Neuronal stem cell (in vitro differentiated cells): ENCODE measurements at places on chromosomes 1 and 21.

DNA sequence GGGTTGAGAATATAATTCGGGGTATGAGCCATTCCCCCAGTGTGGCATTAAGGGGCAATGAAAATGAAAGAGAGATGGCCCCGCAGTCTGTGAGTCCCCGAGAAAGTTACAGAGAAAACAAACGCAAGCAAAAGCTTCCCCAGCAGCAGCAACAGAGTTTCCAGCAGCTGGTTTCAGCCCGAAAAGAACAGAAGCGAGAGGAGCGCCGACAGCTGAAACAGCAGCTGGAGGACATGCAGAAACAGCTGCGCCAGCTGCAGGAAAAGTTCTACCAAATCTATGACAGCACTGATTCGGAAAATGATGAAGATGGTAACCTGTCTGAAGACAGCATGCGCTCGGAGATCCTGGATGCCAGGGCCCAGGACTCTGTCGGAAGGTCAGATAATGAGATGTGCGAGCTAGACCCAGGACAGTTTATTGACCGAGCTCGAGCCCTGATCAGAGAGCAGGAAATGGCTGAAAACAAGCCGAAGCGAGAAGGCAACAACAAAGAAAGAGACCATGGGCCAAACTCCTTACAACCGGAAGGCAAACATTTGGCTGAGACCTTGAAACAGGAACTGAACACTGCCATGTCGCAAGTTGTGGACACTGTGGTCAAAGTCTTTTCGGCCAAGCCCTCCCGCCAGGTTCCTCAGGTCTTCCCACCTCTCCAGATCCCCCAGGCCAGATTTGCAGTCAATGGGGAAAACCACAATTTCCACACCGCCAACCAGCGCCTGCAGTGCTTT is 9.4 kb downstream of the PROX1 start:
- H3K27ac ChIP-seq = no peak overlapping the region
- peaks cover 19% of the 10 kb centered on the region for H3K4me1 ChIP-seq
- H3K36me3 ChIP-seq = peaks cover 6% of the 10 kb centered on the region
- DNase-seq = no peak

DNA sequence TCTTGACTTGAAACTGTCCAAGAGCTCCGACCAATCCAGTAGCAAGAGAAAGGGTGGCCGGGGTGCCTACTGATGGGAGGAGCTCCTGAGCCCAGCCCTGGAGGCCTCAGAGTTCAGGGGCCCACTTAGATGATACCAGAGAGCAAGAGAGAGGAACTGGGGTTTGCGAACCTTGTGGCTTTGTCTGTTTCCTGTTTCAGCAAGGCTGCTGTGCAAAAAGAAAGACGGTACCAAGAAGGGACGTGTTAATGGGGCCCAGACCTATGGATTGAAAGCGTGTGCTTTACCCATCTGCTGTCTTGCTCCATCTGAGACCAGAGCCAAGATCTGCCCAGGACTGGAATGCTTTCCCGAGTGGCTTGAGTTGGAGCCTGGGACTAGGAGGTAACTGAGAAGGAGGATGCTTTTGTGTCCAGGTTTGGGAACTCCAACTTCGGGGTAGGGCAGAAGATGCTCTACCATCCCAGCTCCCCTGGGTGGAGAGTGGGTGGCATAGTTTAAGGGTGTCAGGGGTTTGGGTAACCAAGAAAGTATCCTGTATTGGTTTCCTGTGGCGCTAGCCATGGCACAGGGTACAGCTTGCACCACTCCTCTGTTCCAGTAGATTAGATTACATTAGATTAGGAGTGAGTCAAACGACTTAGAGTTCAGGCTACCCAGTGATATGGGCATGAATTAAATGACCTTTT is at the start of gene TRAF3IP3:
Gene TRAF3IP3 (plus strand): TSS at position 128 of the 689 bp plus-strand sequence. CDS start 3,987 bp downstream, outside the sequence.
- no peaks in the 10 kb centered on the region for H3K36me3 ChIP-seq
- DNase-seq = no peak
- no peak within 1 kb of the TSS for H3K27ac ChIP-seq
- peaks cover 21% of the 10 kb centered on the region for H3K27me3 ChIP-seq

- H3K36me3 ChIP-seq = no peaks in the 10 kb centered on the region
- no peak overlapping the region for H3K27ac ChIP-seq
- H3K27me3 ChIP-seq = no peaks in the 10 kb centered on the region
These were observed 16.2 kb upstream of the TSNAX start for GRCh38 chr1:231512147-231512698.

- no peak overlapping the region for H3K27ac ChIP-seq
- H3K27me3 ChIP-seq = peaks cover 2% of the 10 kb centered on the region
- H3K4me1 ChIP-seq = peaks cover 2% of the 10 kb centered on the region
- H3K4me3 ChIP-seq = no peak overlapping the region
- no peaks in the 10 kb centered on the region for H3K36me3 ChIP-seq
- peak; percentile 65 for DNase-seq
These were observed 161.4 kb downstream of the SLC35F3 start for GRCh38 chr1:234065794-234066447.

DNA sequence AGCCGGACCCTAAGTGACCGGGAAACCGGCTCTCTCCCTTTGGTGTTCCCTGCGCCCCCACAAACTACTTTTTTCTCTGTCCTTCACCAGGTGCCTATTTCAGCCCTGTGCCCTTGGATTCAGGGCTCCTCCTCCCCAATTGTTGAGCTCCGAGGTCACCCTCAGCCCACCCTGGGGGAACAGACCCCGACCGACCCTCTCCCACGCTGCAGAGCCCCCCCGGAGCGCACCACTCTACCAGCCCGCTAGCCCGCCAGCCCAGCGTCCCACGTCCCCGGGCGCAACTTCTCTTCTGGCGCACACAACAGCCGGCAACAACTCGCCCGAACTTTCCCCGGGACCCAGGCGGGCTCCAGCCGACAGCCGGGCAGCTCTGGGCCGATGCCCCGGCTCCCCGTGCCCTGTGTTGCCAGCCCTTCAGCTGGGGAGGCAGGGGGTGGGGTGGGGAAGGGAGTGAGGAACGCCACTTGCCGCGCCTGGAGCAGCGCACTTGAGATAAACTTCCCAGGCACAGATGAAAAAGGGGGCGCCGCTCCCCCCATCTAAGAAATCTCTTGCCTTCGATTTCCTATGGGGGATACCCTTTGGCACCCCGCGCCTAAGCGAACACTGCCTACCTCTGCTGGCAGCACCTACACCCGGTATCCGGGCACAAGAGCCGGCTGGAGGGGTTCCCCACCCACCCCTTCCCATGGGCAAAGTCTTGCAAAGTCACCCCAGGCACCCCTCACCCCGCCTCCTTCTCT is 997 bp downstream of the CASZ1 start:
- peaks cover 81% of the 10 kb centered on the region for H3K27me3 ChIP-seq
- no peaks in the 10 kb centered on the region for H3K36me3 ChIP-seq
- no peak for DNase-seq
- H3K4me1 ChIP-seq = peaks cover 20% of the 10 kb centered on the region
- no peak overlapping the region for H3K27ac ChIP-seq

DNA sequence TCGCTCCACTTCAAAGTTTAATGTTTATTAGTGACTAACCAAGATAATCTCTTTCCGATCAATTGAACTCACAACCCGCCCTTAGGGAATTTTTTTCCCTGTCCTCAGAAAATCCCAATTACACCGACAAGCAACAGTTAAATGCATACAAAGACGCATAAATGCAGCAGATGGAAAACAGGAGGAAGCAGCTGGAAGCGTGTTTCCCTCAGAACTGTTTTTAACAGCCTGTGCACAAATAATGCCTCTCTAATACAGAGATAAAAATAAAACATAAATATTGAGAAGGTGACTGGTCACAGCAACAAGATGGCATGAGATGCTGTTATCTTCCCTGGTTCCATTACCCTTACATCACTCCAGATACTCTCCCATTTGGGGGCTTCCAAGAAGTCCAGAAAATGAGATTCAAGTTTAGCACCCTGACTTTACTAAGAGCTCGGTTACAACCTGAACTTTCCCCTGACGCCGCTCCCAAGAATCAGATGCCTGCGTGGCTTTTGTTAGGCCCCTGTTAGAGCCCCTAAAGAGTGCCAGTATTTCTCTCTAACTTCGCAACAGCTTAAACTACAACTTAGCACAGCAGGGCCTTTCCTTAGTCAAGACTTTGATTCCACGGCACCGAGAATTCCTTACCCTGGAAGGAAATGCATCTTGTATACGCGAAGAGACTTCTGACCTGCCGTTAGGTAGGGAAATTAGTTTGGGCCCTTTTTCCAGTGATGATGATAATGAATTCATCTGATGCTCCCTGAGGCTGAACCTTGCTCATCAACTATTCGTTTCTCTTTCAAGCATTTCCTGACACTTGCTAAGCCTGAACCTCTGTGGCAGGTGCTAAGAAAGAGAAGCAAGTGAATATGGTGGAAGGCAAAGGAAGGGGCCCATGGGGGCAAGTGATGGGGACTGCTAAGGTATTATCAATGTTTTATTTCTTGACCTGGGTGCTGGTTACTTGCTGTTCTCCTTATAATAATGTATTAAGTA is 137.7 kb upstream of the SMYD2 start:
- H3K4me1 ChIP-seq = peaks cover 8% of the 10 kb centered on the region
- peak overlapping the region; percentile 16 for H3K4me3 ChIP-seq
- no peak overlapping the region for H3K27ac ChIP-seq
- no peaks in the 10 kb centered on the region for H3K27me3 ChIP-seq
- no peaks in the 10 kb centered on the region for H3K36me3 ChIP-seq

DNA sequence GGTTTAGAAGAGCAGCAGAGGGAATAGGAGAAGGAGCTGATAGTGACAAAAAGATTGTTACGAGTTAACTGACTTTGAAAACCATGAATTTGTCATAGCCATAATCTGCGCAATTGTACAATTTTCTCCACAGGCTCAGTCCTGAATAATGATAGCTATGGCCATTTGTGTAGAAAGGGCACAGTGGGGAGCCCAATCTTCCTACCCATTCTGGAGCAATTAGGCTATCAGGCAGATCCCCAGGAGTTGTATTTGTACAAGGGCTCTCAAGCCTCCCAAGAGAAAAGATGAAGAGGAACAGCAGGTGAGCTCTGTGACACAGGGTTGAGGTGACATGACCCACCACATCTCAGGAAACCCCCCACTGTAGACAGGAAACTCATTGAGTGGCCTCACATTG is 42.1 kb upstream of the SAMD13 start:
- H3K4me3 ChIP-seq = no peak overlapping the region
- no peaks in the 10 kb centered on the region for H3K4me1 ChIP-seq
- H3K36me3 ChIP-seq = no peaks in the 10 kb centered on the region
- no peaks in the 10 kb centered on the region for H3K27me3 ChIP-seq

DNA sequence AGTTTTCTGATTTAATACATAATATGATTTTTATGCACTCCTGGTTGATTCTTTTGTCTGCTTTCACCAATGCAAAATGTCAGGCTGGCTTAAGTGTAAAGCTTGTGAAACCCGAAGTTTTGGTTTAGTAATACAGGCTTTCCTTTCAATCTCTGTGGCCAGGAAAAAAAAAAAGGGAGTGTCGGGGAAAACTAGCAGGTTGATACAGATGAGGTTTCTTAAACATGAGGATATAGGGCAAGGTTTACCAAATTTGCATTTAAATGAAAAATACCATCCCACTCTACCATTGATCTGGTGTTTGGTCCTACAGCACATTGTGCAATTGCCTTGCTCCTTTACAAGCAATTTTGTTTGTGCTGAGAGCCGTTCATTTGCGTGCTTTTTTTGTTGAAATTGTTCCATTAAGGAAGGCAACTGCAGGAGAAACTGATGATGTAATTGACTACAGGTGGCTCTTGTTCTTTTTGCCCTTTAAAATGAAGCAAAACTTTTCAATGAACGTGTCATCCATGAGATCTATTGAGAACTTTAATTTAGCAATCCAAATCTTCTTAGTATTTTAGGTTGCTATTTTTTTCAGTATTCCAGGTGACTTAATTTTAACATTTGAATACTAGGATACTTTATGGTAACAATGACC is 22.7 kb downstream of the CLIC6 start:
- H3K27me3 ChIP-seq = no peaks in the 10 kb centered on the region
- H3K4me1 ChIP-seq = no peaks in the 10 kb centered on the region
- no peak for DNase-seq
- H3K27ac ChIP-seq = no peak overlapping the region

- H3K27ac ChIP-seq = no peak overlapping the region
- H3K27me3 ChIP-seq = no peaks in the 10 kb centered on the region
- H3K36me3 ChIP-seq = no peaks in the 10 kb centered on the region
- DNase-seq = no peak
These were observed 2.0 kb downstream of the SCMH1 start for GRCh38 chr1:41239988-41240610.

GRCh38 chr1:200518524-200518923 is 102.0 kb downstream of the KIF14 start:
- no peaks in the 10 kb centered on the region for H3K27me3 ChIP-seq
- no peaks in the 10 kb centered on the region for H3K4me1 ChIP-seq
- DNase-seq = no peak
- no peak overlapping the region for H3K27ac ChIP-seq
- H3K36me3 ChIP-seq = no peaks in the 10 kb centered on the region
- no peak overlapping the region for H3K4me3 ChIP-seq

- no peaks in the 10 kb centered on the region for H3K36me3 ChIP-seq
- no peak overlapping the region for H3K4me3 ChIP-seq
- H3K27ac ChIP-seq = peak overlapping the region; percentile 18
- no peaks in the 10 kb centered on the region for H3K27me3 ChIP-seq
- no peak for DNase-seq
- H3K4me1 ChIP-seq = peaks cover 51% of the 10 kb centered on the region
These were observed 73.9 kb downstream of the MORN1 start for GRCh38 chr1:2317230-2318065.

DNA sequence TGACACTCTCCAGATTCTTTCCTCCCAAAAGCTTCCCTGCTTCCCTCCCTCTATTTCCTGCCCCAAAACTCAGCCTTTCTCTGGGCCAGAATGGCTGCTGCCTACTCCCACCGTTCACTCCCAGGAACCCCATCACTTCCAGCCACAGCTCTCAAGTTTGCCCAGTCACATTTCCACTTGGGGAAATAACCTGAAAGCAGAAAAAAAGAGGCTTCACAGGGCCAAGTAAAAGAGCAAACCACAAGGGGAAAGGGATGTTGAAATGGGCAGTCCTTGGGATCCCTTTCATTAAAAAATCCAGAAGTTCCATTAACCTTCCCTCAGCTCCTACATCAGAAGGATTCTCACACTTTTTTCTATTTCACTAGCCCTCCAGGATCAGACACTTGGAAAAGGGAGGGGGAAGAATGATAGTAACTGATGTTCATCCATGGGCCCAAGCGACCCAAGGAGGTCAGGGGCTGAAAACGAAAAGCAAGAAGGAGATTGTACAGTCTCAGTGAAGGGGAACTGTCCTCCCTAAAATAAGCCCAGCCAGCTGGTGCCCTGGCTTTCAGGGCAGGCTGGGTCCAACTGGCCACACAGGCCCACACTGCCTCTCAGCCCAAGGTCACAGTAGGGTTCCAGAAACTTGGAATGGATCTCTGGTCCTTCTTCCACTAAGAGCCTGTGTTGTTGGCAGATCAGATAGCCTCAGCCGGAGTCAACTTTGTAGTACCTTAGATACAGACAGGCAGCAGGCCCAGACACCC is 49.7 kb downstream of the DMAP1 start:
- DNase-seq = no peak
- H3K27ac ChIP-seq = no peak overlapping the region
- peaks cover 3% of the 10 kb centered on the region for H3K4me1 ChIP-seq
- H3K4me3 ChIP-seq = no peak overlapping the region
- H3K36me3 ChIP-seq = no peaks in the 10 kb centered on the region

- no peaks in the 10 kb centered on the region for H3K27me3 ChIP-seq
- no peaks in the 10 kb centered on the region for H3K36me3 ChIP-seq
- no peak overlapping the region for H3K4me3 ChIP-seq
- no peak overlapping the region for H3K27ac ChIP-seq
- H3K4me1 ChIP-seq = no peaks in the 10 kb centered on the region
These were observed 122.3 kb downstream of the SYF2 start for GRCh38 chr1:25110036-25110435.
